ENCODE measurements at places on chromosomes 13 and 19.

GRCh38 chr13:111398196-111398595, 77.8 kb downstream of the TEX29 start:
- no peak for DNase-seq

DNA sequence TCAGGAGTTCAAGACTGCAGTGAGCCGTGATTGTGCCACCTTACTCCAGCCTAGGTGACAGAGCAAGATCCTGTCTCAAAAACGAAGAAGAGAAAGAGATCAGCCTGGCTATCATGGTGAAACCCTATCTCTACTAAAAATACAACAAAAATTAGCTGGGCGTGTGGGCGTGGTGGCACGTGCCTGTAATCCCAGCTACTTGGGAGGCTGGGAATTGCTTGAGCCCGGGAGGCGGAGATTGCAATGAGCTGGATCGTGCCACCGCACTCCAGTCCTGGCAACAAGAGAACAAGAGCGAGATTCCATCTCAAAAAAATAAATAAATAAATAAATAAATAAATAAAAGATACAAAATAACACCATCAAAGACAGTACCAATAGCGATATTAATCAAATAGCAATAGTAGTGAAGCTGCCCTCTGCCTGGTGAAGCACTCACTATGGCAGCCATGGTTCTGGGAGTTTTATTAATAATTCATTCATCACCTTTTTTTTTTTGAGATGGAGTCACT, 53.9 kb downstream of the NFIC start:
- DNase-seq: no peak

GRCh38 chr19:8396563-8397203, 6.5 kb downstream of the RAB11B start:
- peak; percentile 75 for DNase-seq

GRCh38 chr13:25267715-25268114, 19.6 kb downstream of the MTMR6 start:
- DNase-seq: peak; percentile 62

DNA sequence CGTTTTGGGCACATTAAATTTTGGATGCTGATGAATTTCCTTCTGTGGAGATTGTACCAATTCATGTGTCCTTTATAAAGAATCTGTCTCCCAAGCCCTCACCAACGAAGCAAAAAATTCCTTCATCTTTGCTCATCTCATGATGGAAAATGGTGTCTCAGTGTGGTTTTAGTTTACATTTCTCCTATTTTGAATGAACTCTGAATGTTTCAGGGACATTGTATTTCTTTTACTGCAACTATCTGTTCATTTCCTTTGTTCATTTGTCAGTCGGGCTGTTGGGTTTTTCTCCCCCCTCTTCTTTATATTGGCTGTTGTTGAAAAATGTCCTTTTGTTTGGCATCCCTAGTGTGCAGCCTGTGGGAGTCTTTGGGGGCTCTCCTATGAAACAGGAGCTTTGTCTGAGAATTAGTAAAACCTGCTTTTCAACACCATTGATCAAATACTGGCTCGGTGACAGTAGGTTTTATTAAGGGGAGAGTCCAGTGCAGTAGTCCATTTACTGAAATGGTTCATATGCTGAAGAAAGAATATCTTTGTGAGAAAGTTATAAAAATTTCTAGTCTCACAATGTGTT, 91.3 kb upstream of the C1QTNF9B start:
- no peak for DNase-seq

- DNase-seq: peak; percentile 10
Measured at GRCh38 chr19:52542984-52543664, 15.7 kb downstream of the ZNF808 start.

Measured in choroid plexus epithelial cell (primary cell).